Smooth muscle cell of the coronary artery (primary cell): ENCODE measurements at places on chromosomes 1 and 21. TPM values are rescaled to one million over a fixed set of nuclear protein-coding genes. Genes with fewer than 3 reads are reported as not detected.

The S100A3 gene
- total RNA-seq = 5.0 and 7.3 TPM in 2 replicates

The GOLT1A gene
- total RNA-seq = not detected in 2 replicates

The MTMR11 gene
- 2.7 and 4.2 TPM in 2 replicates for total RNA-seq

The LMOD1 gene
- 2.7 and 7.4 TPM in 2 replicates for total RNA-seq

The ANGPTL3 gene
- not detected in 2 replicates for total RNA-seq
